ENCODE measurements at places on chromosomes 2 and 18.

- DNase-seq, result no peak
These were observed 53.4 kb downstream of the THADA start for GRCh38 chr2:43542285-43542933.

- no peak for DNase-seq
These were observed 59.9 kb downstream of the SMAD2 start for GRCh38 chr18:47870605-47871004.

GRCh38 chr2:148615381-148615841, 29.1 kb upstream of the EPC2 start:
- DNase-seq, result no peak

GRCh38 chr2:227643990-227644551, 22.5 kb upstream of the SCYGR5 start:
- no peak for DNase-seq

DNA sequence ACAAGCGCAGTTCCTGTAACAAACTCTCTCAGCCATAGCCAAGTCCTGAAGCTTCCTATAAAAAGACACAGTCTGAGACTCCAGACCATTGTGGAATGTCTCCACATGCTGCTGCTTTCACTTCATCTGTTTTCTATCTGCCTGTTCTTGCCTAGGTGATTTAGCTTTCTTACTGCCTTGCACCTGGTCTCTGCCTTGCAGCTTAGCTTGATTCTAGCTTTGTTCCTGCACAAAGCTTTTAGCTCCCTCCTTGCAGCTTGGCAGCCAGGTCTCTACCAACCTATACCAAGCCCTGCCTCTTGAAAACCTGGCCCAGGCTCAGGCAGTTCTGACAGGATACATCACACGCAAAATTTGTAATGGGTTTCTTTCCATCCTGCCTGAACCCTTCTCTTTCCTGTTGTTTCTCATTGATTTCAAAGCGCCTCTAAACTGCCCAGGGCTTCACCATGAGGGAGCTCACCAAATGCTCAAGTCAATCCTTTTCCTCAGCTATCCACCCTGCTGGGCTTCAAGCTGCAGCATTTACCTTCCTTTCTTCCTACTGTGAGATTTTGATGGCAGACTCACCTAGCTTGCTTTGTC, 941.3 kb upstream of the NXPH2 start:
- no peak for DNase-seq
